ENCODE measurements at places on chromosomes 5 and 9.

GRCh38 chr5:458547-459353 is 15.8 kb downstream of the EXOC3 start:
- DNase-seq, result peak; percentile 16

GRCh38 chr9:70484232-70485130 is 70.0 kb upstream of the KLF9 start:
- DNase-seq, result no peak

DNA sequence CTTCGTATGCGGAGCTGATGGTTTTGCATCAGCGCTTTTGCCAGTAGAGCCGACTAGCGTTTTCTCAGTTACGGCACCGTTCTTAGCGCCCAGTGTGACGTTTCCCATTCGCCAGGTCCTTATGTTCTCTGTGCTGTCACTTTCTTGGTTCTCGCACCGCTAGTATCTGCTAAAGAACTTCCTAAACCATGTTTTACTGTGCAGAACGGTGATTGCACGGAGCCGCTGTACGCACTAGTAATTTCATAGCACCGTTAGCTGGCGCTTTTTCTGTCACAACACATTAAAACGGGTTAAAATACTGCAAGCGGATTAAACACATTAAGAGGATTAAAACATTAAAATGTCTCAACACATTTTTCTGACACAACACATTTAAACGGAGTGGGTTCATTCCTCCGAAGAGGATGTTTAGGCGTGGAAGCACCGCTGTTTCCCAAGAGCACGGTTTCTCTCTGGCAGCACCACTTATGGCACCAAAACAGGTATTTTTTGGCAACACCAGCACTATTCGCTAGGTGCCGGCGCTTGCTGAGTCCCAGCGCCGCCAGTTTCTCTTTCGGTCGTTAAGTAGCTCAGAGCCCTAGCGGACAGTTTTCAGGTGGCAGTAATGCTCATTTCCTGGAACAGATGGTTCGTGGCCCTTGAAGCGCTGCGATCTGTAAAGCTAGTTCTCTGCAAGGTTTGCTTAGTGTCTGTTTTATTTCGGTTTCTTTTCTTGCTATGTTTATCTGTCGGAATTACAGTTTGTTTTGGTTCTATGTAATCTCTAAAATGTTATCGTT is 20.3 kb downstream of the ANXA2R start:
- peak; percentile 75 for DNase-seq

- no peak for DNase-seq
These were observed 298.2 kb downstream of the CD180 start for GRCh38 chr5:66898241-66898995.

- no peak for DNase-seq
These were observed 694 bp downstream of the RMI1 start for GRCh38 chr9:83981126-83981871.

GRCh38 chr5:418162-419121 is 24.5 kb upstream of the EXOC3 start:
- no peak for DNase-seq

DNA sequence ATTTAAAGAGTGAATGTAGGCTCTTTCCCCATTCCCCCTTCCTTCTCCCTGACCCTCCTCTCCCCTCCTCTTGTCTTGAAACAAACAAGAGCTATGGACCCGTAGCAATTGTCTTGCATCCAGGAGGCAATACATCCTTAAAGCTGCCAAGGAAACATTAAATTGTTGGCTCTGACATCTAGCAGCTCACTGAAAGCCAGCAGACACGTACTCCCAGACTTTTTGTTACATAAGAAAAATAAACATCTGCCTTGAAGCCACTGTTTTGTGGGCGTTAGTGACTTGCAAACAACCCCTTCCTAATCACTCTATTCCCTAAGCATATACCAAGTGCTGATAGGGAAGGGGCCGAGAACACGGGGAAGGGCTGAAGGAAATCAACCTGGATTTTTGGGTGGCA is 8.6 kb downstream of the SLC45A2 start:
- no peak for DNase-seq

DNA sequence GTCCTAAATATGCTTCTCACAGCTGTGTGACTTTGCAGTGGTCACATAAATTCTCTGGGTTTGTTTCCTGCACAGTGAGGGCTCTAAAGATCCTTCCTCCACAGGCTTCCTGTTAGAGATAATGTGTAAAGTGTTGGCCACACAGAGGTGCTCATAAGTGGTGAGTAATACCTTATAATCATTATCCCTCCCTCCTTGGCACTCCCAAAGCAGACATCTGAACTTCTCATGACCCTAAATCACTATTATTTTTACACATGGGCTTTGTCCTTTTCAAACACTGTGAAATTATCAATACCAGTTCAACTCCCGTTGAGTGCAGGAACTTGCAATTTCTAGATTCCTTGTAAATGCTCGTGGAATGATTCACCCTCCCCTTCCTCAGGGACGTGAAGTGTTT is 100.2 kb downstream of the BRINP1 start:
- no peak for DNase-seq

- no peak for DNase-seq
These were observed 81.1 kb upstream of the RPS23 start for GRCh38 chr5:82359272-82359671.

DNA sequence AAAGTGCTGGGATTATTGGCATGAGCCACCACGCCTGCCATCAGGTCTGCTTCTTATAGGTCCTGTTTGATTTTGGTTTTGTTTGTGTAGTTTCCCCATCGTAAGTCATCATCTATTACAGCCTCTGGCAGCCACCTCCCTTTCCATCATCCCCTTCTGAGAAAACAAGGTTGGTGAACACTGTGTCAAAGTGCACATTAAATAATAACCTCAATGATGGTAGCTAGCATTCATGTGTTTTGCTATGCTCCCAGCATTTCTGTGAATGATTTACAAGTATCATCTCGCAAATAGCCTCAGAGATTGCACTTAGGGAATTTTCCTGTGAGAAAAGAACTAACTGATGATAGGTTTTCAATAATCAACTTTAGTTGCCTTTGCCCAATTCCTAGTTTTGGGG is 9.9 kb downstream of the PRUNE2 start:
- no peak for DNase-seq

GRCh38 chr9:112558476-112558875 is 71.8 kb downstream of the KIAA1958 start:
- DNase-seq, result no peak

DNA sequence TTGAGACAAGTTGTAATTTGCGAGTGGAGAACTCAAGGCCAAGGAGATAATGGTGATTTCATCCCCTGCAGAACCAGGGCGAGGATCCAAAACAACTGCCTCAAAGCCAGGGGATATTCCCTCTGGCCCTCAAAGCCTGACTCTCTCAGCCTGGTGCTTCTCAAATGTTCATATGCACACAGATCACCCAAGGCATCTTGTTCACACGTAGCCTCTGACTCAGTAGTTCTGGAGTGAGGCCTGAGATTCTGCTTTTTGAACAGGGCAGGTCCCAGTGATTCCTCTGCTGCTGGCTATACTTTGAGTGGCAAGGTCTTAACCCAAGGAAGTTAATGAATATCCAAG is 30.2 kb upstream of the WWC1 start:
- DNase-seq, result no peak

GRCh38 chr5:9421884-9422283 is 124.0 kb downstream of the SEMA5A start:
- no peak for DNase-seq

DNA sequence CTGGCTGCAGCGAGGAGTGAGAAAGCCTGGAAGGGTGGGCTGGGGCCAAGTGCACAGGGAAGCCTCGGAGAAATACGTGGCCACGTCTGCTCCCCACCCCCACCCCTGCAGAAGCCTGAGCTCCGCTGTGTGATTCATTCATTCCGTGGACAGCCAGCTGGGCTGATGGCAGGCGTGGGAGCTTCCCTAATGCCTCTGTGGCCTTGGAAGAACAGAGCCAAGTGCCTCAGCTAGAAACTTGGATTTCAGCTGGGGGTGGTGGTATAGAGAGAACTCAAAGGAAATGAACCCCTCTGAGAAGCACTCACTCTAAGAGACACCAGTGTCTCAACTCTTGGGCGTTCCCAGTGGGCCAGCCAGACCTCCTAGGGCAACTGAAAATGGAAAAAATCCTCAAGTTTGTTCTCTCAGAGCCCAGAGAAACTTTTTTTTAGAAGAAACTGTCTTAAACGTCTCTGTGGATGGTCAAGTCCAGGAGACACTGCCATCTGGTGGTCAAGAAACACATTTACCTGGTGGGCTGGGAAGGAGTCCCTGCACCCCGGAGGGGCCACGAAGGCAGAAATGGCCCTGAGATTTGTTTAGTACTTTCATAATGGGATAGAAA is 18.0 kb downstream of the ATOX1 start:
- DNase-seq, result no peak

- no peak for DNase-seq
These were observed 16.2 kb downstream of the RBM18 start for GRCh38 chr9:122248448-122248865.

DNA sequence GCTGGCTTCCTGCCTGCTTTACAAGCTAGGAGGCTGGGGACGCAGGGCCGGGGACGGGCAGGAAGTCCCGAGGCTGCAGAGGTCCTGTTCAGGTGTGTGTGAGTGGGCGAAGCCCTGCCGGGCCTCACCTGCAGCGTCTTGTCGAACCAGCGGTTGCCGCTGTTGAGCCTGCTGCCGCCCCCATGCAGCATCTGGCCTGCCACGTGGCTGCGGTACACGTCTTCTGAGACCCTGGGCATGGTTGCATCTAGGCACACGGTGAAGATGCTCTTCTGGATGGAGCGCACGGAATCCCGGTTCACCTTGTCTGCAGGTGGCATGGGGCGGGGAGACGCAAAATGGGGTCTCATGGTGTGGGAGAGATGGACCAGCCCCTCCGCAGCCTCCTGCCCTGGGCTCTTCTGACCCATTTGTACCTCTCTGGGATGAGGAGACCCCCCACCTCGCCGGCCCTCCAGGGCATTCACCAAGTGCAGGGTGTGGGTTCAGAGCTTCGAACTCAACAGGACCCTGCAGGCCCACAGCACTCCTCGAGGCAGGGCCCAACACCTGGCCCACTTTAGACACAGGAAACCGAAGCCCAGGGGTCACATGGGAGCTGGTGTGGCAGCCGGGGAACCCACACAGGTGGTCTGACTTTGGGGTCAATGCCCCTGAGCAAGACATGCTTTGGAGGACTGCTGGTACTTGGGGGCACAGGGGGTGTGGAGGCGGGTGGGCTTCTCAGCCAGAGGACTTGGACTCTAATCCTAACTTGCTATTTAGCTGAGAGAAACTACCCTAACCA is 10.0 kb downstream of the CRAT start:
- no peak for DNase-seq

- no peak for DNase-seq
These were observed 5.5 kb downstream of the MAN2A1 start for GRCh38 chr5:109695005-109695926.

DNA sequence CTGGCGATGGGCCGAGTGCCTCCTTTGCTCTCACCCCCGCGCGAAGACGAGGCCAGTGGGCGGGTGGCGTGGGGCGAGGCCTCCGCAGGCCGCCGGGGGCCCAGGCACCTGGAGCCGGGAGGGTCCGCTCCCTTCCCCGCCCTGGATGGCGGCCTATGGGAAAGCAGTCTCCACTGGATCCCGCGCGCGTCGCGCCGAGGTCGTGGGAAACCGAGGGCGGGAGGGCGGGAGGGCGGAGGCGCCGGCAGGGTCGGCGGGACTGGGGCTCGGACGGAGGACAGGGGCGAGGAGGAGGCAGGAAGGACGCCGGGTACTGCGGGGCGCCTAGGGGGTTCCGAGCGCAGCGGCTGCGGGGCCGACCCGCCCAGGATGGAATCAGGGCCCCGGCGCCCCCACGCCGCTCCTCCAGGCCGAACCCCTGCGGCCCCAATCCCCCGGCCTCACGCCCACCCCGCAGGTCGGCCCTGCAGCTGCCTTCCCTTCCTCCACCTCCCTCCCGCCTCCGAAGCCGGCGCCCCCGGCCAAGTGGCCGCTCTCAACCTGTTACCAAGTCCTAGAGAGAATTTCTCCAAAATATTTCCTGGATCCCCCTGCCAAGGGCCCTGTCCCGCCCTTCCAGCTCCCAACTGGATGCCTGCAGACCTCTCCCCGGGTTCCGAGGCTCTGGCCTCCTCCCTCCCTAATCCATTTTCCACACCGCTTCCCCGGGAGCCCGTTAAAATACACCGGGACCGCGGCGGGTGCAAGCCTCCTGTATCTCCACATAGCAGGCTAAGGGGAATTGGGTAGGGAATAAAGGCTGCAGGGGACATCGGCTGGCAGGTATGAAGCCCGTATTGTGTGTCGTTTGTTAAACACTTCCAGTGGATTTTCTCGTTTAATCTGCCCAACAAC is 146.3 kb downstream of the ERCC6L2 start:
- DNase-seq, result no peak

DNA sequence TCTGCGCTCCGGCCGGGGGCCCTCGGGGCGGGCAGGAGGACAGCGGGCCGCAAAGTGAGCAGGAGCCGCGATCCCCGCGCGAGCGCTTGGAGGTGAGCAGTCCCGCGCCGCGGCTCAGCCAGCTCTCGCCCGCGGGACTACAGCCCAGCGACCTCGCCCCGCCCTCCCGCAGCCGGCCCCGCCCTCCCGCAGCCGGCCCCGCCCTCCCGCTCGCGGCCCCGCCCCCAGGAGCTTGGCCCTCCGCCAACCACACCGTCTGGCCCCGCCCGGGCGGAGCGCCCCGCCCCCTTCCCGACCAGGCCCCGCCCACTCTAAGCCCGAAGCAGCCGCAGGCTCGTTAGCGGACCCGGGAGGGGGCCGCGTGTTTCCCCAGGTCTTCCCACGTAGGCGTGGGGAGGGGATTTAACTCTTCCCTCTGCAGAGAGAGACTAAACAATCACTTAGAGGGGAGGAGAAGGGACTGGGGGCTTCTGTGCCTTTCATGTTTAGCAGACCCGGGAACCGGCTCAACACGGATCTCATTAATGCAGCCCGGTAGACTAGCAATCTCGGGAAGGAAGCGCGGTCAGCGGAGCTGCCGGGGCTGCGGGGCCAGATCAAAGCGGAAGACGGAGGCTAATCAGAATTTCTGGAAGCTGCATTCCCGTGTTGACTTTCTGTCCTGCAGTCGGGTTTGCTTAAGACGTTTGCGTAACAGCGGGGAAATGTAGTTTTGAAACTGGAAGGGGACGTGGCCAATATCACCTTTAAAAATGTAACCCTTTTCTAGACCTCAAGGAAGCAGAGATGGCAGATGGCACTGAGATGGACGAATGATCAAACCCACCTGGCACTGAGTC is at the start of gene MYO10:
Gene MYO10, minus strand, starts transcription at position 139 of the 839 bp plus-strand sequence. CDS start 480 bp downstream, outside the sequence.
- peak; percentile 84 for DNase-seq

- DNase-seq, result no peak
These were observed 19.6 kb downstream of the IPPK start for GRCh38 chr9:92650296-92650695.

GRCh38 chr9:130921300-130921988 is 17.6 kb downstream of the FIBCD1 start:
- DNase-seq, result no peak

- DNase-seq, result no peak
These were observed 38.5 kb downstream of the SECISBP2 start for GRCh38 chr9:89356782-89357181.

DNA sequence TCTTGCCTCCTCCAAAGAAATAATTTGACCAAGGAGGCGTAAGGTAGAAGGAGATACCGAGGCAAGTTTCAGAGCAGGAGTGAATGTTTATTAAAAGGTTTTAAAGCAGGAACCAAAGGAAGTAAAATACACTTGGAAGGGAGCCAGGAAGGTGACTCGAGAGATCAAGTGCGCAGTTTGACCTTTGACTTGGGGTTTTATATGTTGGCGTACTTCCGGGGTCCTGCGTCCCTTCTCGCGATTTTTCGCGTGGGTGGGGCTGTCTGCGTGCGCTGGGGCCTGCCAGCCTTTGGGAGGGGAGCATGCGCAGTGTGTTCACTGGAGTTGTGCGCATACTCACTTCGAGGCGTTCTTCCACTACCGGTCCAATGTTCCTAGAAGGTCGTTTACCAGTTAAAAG is 166.0 kb upstream of the IRX2 start:
- DNase-seq, result no peak

Measured in right lobe of liver (tissue), 6 donors.